NCI-H2081 treated with DMSO at 0.1 percent for 48 hours (cell line): ENCODE measurements at places on chromosomes 2 and 18.

GRCh38 chr2:88729061-88729745 is 37.7 kb downstream of the RPIA start:
- DNase-seq = no peak

DNA sequence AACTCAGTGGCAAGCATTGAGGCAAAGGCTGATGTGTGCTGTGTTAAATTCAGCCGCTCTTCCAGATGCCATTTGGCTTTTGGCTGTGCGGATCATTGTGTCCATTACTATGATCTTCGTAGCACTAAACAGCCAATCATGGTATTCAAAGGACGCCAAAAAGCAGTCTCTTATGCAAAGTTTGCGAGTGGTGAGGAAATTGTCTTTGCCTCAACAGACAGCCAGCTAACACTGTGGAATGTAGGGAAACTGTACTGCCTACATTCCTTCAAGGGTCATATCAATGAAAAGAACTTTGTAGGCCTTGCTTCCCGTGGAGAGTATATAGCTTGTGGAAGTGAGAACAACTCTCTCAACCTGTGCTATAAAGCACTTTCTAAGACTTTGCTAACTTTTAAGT is 195.5 kb upstream of the RAB12 start:
- DNase-seq = no peak

- no peak for DNase-seq
Observed at GRCh38 chr2:235516257-235516656, 22.4 kb downstream of the AGAP1 start.

DNA sequence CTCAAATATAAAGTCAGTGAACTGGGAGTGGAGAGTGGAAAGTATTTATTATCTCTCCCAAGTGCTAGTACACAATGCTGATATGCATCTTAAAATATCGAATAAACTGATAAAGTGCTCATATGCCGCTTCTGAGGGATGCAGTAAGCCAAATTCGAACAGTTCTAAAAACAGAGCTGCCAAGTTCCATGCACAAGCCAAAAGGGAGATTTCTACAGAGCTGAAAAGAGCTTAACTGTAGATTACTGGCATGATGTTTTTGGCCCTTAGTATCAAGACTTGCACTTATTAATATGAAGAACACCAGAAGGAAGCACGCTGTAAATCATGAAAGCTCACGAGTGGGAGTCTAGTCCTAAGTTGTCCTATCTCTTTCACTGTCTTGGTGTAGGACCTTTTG is 7.9 kb downstream of the TMEFF2 start:
- no peak for DNase-seq

DNA sequence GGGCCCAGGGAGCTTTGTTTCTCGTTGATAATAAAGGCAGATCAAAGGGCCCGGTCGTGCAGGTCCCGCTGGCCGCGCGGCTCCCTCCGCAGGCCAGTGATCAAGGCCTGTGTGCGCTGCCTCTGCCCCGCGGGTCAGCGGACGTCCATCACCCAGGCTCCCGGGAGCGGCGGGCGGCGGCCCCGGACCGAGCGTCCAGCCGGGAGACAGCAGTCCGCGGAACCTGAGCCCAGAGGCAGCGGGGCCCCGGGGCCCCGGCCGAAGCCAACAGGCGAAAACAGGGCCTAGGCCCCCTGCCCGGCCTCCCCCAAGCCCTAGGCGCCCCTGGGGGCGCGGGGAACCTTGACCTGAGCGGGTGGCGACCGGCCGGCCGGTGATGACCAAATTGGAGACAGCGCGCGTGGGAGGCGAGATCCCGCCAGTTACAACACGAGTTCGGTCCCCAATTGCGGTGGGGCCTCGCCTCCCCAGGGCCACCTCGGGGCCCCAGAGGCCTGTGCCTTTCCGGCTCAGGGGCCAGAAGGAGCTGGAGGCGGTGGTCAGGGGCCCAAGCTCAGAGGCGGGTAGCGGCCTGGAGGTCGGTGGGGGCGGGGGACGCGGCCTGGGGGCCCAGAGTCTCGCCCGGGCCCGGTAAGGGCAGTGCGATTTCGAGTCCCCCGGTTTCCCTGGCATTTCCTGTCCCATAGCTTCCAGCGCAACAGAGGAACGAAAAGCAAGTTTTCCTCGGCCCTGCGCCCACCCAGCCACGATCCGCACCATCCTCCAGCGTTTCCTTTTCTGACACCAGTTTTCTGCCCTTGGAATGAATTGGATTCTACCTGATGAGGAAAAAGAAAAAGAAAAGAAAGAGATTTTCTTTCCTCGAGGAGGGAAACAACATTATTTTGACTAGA is 5.9 kb downstream of the SP9 start:
- DNase-seq = no peak

GRCh38 chr18:55421615-55422419 is 166.2 kb downstream of the TCF4 start:
- DNase-seq = no peak

- DNase-seq = no peak
Observed at GRCh38 chr18:36176177-36176584, 11.1 kb upstream of the MOCOS start.

DNA sequence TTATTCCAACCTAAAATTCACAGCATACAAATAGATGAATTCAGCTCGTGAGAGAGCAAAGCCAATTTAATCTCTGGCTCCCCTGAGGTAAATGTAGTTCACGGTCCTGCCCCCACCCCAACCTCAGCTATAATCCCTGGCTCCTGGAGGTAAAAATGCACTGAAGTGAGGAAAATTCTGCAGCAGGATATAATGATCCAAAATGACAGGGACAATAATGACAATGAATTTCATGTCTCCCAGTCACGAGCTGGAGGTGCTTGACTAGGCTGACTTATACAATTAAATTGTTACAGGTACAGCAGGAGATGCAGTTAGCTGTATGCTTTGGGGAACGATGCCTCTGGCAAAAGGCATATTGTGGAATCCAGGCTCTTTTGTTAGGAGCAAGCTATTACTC is 82.0 kb downstream of the GPD2 start:
- DNase-seq = no peak

- no peak for DNase-seq
Observed at GRCh38 chr2:194545978-194546377, 1111.0 kb upstream of the SLC39A10 start.

DNA sequence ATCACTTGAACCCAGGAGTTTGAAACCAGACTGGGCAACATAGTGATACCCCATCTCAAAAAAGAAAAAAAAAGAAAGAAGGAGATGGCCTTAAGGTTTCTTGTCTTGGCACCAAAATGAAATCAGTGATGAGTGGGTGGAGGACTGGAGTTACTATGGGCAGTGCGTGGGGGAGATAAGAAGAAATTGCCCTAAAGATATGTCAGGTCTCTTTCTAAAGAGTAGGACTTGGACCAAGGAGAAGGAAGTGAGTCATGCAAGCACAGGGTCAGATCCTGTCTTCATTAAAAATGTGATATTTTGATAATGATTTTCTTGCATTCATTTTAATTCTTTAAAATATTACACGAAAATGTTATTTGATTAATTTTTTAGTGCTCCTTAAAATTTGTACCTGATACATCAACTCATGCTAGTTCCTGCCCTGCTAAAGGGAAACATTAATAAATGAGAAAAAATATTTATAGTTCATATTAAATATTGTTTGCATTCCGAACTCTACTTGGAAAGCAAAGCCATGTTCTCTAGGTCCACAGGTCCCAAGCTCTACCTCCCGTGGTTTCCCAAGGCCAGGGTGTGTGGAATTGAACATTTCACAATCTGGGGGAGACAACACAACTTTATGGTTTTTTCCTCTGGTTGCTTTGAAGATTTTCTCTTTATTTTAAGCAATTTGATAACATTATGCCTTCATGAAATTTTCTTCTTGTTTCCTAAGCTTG is 62.6 kb upstream of the CTLA4 start:
- DNase-seq = no peak

DNA sequence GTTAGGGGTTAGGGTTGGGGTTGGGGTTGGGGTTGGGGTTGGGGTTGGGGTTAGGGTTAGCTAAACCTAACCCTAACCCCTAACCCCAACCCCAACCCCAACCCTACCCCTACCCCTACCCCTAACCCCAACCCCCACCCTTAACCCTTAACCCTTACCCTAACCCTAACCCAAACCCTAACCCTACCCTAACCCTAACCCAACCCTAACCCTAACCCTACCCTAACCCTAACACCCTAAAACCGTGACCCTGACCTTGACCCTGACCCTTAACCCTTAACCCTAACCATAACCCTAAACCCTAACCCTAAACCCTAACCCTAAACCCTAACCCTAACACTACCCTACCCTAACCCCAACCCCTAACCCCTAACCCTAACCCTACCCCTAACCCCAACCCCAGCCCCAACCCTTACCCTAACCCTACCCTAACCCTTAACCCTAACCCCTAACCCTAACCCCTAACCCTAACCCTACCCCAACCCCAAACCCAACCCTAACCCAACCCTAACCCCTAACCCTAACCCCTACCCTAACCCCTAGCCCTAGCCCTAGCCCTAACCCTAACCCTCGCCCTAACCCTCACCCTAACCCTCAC is 24.1 kb upstream of the RABL2A start:
- DNase-seq = no peak

GRCh38 chr2:23658466-23658942 is 268.4 kb downstream of the ATAD2B start:
- DNase-seq = no peak

GRCh38 chr2:188601927-188602326 is 310.3 kb downstream of the GULP1 start:
- DNase-seq = no peak
